Activated T-cell treated with anti-CD3 and anti-CD28 coated beads for 48 hours (primary cell): ENCODE measurements at places on chromosomes 2 and 18.

DNA sequence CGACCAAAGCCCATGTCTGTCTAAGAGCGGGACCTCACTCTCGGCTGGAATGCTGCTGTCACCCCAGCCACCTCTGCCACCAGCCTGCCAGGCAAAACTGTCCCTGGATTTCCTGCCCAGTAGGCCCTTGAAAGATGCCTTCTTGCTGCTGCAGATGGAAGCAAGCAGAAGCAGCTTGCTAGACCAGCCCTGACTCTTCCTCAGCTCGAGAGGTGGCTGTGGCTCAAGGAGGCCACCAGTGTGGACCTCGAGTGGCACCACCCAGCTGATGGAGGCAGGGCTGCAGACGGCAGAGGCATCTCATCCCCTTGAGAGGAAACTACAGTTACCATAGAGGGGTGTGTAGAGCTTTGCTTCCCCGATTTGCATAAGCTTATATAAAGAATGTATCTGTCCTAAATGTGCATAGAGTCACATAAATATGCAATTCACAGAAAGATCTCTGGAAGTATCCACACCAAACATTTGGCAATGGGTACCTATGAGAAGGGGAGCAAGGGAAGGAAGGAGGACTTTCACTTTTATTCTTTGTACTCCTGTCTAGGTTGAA is 20.6 kb downstream of the ADCY3 start:
- no peak for DNase-seq

DNA sequence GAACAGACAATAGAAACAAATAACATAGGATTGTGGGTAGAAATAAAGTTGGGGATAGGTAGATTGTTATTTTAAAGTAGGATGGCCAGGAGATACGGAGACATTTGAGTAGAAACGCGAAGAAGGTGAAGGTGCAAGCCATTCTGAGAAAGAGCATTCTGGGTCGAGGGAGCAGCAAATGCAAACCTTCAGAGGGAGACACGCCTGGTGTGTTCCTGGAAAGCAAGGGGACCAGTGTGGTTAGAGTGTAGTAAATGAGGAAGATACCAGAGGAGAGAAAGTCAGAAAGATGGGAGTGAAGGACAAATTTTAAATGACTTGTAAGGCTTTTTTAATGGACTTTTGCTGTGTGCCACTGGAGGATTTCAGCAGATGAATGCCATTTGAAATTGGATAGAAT is 1.7 kb downstream of the CYP20A1 start:
- DNase-seq: no peak

GRCh38 chr2:25954199-25954752 is 28.0 kb downstream of the KIF3C start:
- no peak for DNase-seq

GRCh38 chr18:54251606-54252390 is 17.5 kb upstream of the POLI start:
- no peak for DNase-seq

DNA sequence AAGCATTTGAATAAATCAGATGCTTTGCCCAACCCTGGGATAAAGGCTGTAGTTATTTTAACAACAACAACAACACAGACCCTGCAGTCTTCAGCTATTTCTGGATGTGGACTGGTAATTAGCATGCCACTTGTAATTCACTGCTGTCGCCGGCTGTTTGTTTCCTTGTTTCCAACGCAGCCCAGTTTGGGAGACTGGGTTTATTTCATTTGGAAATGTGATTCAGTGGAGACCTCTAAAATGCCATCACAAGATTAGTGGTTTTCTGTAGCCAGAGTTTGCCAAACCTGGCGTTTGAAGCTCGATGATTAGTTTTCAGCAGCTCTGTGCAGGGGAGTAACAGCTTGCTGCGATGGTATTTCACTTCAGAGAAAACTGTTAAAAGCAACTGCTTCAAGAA is 83.5 kb downstream of the LDLRAD4 start:
- DNase-seq: no peak

- no peak for DNase-seq
Measured at GRCh38 chr2:27885234-27885633, 5.0 kb downstream of the RBKS start.

- no peak for DNase-seq
Measured at GRCh38 chr2:167825664-167826063, 421.7 kb downstream of the STK39 start.

GRCh38 chr18:36352384-36352783 is 54.9 kb downstream of the FHOD3 start:
- DNase-seq: no peak

- DNase-seq: no peak
Measured at GRCh38 chr18:55287149-55287806, 300.7 kb downstream of the TCF4 start.

GRCh38 chr2:123771928-123772632 is 253.0 kb upstream of the CNTNAP5 start:
- DNase-seq: no peak

- no peak for DNase-seq
Measured at GRCh38 chr2:196961889-196962288, 35.4 kb upstream of the PGAP1 start.

- DNase-seq: no peak
Measured at GRCh38 chr2:128809259-128809636, 490.6 kb upstream of the HS6ST1 start.

- no peak for DNase-seq
Measured at GRCh38 chr2:102208774-102209173, 22.0 kb downstream of the IL1RL2 start.

DNA sequence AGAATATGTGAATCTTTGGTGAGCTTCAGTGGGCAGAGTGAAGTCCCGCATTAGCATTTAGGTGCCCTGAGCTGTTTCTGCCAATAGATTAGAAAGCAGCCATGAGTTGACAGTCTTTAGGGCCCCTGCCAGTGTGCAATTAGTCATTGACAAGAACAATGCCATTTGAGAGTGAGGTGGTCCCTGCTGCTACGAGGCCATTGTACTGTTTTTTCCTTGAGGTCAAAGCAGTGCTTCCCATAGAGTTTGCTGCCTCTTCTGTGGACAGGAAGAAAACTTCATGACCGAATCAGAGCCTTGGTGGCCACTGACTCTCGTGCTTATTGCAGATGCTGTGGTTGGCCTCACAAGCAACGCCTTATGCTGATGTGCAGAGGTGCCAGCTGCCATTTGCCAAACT is 102.7 kb downstream of the SH3BP4 start:
- DNase-seq: no peak

GRCh38 chr2:132366421-132367180 is 50.0 kb upstream of the GPR39 start:
- no peak for DNase-seq

DNA sequence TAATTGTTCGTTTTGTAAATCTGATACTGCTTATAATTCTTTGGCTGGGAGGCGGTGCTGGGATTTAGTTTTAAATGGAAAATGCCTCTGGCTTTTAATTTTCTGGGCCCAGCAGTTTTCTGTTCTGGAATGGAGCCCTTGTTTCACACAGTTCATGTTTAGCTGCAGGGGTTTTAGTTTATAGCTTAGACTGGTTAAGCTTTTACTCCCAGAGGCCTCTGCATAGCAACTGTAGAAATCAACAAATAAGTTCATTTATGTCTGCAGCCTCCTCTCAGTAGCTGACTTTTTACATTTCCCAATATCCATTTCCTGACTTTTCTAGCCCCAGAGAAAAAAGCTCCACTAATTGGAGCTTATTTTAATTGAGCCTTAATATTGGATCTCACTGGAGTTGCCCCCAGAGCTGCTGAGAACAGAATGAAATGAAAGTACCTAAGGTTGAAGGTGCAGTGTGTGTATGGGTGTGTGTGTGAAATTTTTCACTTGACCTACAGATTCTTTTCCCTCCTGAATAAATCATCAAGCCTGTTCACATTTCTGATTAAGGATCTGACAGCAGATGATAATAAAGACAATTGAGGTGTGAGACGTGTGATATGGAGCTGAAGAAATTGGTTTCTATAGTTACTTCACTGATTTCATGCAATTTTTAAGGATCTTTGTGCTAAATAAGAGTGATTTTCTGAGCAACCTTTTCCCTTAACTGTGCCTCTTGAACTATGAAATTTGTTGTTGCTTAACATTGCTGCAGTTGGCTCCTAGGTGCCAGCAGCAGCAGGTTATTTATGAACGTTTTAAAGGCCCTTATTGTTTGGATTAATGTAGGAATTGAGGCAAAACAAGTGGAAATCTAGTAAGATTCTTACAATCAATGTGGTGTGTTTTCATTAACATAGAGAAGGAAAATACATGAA is 109.6 kb downstream of the TAF4B start:
- DNase-seq: no peak

DNA sequence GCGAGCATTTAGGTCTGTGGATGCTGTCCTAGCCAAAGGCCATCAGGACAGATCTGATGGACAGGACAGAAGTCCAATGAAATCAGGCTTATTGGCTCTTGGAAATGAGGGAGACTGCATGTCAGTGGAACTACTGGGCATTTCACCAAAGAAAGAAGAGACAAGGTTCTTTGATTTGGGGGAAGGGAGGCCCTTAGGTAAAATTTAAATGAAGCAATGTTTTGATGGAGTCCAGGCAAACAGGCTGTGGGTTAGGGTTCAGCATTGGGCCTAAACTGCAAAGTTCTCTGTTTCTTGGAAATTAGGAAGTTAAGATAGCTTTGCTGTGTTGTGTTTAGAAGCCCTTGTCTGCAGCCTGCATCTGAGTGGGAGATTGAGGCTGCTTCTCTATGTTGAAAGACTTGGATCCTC is 31.6 kb upstream of the RNF149 start:
- no peak for DNase-seq

DNA sequence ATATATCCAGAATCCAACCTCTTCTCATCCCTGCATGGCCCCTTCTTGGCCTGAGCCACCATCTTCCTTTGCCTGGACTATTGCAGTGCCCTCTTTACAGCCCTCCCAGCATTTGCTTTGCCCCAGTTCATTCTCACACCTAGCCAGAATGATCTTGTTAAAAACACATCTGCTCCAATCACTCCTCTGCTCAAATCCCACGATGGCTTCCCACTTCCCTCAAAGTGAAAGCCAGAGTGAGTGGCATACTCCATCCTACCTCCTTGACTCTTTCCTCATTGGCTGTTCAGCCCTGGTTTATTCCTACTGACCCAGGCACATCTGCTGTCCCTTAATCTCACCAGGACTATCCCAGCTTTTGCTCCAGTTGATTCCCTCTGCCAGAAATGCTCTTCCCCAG is 14.7 kb downstream of the SULT6B1 start:
- DNase-seq: no peak

DNA sequence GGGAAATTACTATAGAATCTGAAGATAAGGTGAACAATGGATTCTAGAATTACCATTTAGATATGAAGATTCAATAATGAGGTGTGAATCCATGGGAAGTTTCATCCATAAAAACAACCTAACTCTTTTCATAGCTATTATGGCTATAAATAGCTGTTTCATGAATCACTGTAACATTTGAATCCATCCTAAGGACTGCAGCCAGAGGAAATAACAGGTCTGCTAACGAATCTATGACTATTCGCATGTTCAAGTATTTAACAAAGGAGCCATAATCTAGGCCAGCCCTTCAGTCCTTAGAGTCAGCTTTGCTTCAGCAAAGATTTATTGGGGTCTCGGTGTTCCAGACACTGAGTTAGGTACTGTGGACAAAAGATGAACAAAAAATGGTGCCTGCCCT is 87.1 kb downstream of the MYOM1 start:
- DNase-seq: no peak

DNA sequence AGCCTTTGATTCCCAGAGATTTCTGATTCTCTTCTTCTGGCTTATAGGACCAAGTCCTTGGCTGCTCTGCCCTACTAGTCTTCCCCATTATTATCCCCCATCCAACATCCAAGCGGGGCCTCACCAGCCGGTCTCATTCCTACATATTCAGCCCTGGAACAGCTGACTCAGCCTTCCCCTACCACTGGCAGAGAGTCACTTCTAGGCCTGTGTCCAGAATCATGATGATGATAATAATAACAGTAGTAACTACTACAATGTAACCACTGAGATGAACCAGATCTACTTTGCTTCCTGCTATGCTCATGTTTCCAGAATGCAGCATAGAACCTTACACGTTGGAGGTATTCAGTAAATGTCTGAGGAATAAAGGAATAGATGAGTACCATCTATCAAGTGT is 295.2 kb downstream of the SRBD1 start:
- DNase-seq: no peak

- DNase-seq: no peak
Measured at GRCh38 chr2:179443180-179443579, 178.5 kb upstream of the SESTD1 start.

DNA sequence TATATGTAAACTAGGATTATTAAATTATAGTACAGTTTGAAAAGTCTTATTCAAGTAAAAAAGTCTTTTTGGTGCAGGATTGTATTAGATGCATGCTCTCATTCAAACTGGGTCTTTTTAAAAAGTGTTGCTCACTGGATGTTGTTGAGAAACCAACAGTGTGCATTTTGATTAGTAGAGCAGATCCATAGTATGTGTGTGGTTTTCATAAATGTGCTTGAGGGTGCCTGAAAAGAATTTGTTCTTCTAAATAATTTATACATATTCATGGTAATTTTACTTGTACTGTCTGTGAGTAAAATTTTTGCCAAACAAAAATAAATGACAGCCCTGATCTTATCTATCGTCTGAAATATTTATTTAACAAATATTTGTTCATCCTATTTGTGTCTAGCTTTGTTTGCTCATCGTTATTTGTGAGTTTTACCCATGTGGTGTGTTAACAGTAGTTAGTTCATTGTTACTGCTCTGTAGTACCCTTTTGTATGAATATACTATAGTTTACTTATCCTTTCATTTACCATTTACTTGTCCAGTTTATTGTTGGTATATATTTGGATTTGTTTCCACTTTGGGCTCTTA is 50.4 kb downstream of the PTPN4 start:
- no peak for DNase-seq

- no peak for DNase-seq
Measured at GRCh38 chr18:23548275-23548674, 38.0 kb downstream of the NPC1 start.

DNA sequence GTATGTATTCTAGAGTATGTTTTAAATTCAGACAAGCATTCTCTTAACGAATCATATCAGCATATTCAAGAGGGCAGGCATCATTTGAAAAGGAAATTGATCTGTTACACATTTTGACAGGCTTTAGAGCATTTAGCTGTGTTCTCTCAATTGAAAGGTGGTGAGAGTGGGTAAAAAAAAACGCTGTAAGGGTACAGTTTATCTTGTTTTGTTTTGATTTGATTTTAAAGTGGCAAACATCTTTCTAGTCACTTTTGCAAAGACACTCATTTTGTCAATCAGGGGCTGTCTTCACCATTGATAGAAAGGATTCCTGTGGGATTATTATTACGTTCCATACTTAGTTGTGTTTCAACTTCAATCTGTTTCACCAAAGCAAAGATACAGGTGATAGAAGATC is 2.2 kb downstream of the CDH19 start:
- DNase-seq: no peak

GRCh38 chr2:692767-693166 is 15.6 kb upstream of the TMEM18 start:
- no peak for DNase-seq

- no peak for DNase-seq
Measured at GRCh38 chr2:2933426-2933825, 444.2 kb downstream of the EIPR1 start.
